ENCODE measurements at places on chromosomes 2 and 18.
A peak's percentile ranks its signal among the peaks of the same experiment; 100 is the strongest.

GRCh38 chr2:223925106-223925505, 20.0 kb downstream of the WDFY1 start:
- no peak for DNase-seq

DNA sequence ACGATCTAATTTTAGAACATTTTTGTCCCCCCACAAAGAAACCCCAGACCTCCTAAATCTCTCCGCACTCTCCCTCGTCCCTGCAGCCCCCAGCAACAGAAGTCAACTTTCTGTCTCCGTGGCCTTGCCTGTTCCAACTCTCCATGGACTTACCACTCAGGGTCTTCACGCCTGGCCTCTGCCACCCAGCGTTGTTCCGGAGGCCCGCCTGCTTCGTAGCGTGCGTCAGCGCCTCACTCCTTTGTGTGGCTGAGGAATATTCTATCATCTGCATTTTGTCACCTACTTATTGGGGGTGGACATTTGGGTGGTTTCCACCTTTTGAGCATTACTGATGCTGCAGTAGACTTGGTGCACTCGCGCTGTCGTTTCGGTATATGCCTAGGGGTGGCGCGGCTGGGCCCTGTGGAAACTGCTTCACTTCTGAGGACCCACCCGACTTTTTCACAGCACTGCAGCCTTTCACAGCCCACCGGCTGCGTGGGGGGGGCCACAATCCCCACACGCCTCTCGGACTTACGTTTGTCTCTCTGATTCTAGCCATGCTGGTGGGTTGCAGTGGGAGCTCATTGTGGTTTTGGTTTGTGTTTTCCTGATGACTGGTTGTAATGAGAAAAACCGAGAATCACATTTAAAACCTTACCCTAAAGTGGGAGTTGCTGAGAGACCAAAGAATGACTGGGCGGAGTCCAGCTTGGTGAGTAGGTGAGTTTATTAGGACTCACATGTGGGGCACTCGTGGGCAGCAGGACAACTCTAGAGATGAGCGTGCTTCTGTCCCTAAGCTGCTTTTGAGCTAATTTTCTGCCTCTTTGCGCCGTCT, 1.4 kb upstream of the HSBP1L1 start:
- DNase-seq, result peak; percentile 63

GRCh38 chr18:63083555-63083954, 236.0 kb downstream of the BCL2 start:
- no peak for DNase-seq

DNA sequence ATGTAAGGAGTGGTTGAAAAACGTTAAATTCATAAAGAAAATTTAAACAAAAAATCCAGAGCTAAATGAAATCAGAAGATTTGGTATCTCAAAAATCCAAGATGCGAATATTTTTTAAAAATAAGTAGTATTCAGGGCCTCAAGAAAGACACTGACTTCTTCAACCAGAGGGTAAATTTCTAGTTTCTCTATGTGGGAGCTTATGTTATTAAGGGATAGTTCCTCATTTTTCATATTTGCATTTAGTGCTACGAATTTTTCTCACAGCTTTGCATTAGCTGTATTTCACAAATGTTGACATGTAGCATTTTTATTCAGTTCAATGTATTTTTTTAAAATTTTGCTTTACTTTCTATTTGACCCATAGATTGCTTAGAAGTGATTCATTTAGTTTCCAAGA, 454.7 kb downstream of the CBLN2 start:
- no peak for DNase-seq

DNA sequence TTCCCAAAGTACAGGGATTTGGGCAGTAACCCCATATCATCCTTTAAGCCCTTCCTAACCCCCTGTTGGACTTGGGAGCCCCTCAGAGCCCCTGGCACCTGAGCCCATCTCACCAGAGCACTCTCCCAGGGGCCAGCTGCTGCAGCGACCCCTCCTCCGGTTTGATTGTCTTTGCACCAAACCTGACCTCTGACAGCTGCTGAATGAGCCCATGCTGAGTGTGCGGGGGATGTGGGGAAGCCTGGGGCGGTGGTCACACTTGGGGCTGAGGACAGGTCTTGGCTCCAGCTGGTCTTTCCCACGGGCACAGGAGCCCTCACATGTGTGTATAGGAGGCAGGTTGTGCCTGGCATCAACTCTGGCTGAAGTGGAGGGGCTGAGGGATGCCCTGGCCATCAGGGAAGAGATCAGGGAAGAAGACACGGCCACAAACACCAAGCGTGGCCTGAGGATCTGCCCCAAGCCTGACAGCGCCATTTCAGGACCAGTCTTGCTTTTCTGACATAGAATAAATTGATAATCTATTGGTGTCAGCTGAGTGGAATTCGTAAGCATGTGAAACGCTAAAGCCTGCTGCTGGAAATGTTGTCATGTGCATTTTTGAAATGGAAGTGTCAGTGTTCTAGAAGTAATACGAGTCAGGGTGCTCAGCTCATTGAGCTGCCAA, 102.4 kb downstream of the ACKR3 start:
- DNase-seq, result no peak

DNA sequence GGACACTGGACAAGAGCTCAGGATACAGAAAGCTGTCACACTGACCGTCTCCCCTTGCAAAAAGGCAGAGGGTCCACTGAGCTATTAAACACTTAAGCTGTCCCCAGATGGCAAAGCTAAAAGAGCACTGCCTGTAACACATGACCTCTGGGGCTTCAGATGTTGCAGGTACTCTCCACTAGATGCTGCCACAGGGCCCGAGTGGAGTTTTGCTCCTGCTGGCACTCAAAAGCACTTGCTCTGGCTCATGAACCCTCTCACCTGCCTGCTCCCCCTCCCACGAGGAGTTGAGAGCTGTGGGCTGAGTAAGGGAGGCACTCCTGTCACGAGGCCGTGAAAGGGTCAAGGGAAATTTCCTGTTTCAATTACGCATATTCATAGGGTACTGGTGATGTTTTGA, 227.9 kb downstream of the PRKCE start:
- DNase-seq, result no peak

DNA sequence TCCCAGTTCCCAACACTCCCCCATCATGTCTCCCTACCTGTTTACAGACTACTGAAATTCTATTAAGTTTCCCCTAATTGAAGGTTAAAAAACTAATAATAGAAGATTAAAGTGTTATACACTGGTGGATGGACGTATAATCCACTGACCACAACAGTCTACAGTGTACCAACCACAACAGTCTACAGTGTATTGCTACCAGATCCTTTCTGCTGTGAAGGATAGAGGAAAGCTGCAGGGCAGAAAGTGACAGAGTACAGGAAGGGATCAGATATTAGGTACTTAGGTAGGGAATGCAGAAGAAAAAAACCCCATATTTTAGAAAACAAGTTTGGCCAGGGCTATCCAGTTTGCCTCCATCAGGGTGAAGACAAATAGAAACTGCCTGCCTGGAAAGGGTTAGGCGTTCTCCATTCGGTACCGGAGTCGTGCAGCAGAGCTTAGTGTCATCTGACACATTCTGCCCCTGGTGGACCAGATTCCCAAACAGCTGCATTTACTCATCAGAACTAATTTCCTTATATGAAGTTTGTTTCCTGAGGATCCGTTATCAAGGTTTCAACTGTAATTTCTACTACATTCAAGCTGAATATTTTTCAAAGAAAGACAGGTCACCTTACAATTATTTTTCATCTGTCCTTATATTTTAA, 49.9 kb downstream of the KLF7 start:
- DNase-seq, result no peak

DNA sequence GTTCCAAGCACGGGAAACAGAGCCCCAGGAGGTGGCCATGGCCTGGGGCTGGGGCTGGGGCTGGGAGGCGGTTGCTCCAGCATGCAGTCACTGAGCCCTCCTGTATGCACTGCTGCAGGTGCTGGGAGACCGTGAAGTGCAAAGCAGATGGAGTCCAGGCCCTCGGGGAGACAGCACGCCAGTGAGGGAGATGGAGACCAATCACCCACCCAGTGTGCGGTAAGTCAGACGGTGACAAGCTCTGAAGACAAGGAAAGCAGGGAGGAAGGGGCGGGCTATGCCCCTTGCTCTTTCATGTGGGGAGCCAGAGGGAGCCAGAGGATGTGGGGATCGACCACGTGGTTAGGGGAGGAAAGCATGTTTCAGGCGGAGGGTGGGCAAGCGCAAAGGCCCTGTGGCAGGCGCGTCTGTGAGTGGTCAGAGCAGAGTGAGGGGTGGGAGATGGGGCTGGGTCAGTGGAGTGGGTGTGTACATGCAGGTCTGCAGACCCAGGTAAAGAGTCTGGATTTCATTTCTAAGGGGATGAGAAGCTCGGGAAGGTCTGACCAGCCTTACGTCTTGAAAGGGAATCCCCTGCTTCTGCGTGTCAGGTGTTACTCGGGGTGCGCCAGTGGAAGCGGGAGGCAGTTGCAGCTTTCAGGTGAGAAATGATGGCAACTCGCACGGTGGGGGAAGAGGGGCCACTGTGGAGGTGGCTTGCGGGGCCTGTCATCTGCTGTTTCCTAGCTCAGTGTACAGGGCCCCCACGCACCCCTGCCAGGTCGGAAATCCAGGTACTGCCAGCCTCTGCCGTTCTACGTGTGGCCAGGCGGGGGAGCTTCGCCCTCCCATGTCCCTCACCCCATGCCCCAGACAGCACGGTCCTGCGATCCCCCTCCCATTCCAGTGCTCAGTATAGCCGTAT, 19.4 kb downstream of the RRM2 start:
- DNase-seq, result peak; percentile 54

DNA sequence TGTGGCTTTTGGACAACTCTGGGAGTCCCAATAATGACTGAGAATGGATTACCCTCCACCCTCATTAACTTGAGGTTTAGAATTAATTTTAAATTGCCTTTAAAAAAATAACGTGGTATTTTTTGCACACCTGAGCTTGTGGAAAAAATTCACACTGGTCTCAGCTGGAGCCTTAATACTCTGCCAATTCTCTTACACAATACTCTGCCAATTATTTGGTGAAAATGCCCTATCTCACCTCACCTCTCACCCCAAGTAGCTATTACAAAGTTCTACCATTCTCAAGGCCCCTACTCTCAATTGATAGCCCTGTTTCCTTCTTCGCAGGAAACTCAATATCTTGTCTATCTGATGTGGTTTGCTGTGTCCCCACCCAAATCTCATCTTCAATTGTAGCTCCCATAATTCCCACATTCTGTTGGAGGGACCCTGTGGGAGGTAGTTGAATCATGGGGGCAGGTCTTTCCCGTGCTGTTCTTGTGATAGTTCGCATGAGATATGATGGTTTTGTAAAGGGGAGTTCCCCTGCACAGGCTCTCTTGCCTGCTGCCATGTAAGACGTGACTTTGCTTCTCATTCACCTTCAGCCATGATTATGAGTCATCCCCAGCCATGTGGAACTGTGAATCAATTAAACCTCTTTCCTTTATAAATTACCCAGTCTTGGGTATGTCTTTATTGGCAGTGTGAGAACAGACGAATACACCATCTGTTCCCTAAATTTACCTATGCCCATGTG, 27.4 kb upstream of the C2orf69 start:
- DNase-seq, result no peak

GRCh38 chr18:13471198-13471845, 252.8 kb downstream of the LDLRAD4 start:
- DNase-seq, result no peak
